NCI-H1105 treated with DMSO at 0.1 percent for 48 hours (cell line): ENCODE measurements at places on chromosomes 12 and 14.

- no peak for DNase-seq
Observed at GRCh38 chr14:99816642-99817041, 23.4 kb downstream of the EML1 start.

GRCh38 chr12:52602552-52602951 lies 1.3 kb upstream of the KRT72 start:
- DNase-seq: no peak

- DNase-seq: no peak
Observed at GRCh38 chr12:70966046-70966445, 45.5 kb upstream of the PTPRR start.

- DNase-seq: no peak
Observed at GRCh38 chr12:104423809-104424208, 32.9 kb upstream of the CHST11 start.

- DNase-seq: no peak
Observed at GRCh38 chr14:75363130-75363529, 64.7 kb upstream of the JDP2 start.

DNA sequence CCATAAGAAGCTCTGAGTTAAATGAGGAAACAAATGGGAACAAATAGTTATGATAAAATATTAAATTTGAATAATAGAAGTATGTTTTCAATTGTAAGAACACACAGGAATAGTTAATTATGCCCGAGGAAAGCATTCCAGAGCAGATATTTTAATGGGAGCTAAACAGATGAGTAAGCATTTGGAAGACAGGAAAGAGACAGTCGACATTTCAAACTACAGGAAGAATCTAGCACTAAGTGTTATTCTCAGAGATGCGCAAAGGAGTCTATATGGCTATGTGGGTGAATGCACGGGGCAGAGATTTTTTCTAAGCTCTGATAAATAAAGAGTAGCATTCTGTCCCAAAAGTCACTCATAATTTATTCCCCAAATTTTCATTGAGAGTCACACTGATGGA lies 64.5 kb upstream of the SSTR1 start:
- DNase-seq: no peak

DNA sequence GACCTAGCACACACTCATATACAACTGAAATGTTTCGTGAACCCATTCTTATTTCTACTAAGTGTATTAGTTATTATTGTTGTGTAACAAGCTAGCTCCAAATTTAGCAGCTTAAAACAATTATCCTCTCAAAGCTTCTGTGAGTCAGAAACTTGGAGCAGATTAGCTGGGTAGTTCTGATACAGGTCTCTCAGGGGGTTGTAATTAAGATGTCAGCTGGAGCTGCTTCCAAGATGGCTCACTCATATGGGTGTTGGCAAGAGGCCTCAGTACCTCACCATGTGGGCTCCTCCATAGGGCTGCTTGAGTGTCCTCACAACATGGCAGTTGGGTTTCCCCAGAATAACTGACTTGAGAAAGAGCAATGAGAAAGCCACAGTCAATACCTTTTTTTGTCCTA lies 9.8 kb downstream of the GPR135 start:
- DNase-seq: no peak

DNA sequence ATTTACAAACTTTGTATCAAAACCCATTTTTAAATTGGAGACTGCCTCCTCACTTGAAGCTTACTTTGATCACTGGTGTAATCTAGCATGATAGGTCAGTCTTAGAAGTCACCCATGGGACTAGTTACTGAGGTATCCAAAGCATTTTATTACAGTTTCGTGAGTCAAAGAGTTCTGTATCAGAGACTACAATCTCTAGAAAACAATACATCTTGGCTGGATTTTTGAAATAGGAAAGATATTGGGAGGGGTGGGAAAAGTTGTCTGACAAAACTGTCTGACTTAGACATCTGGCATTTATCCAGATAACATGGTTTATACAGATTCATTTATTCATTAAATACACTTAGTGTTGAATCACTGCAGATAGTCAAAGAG lies 173.5 kb upstream of the PDZRN4 start:
- no peak for DNase-seq

DNA sequence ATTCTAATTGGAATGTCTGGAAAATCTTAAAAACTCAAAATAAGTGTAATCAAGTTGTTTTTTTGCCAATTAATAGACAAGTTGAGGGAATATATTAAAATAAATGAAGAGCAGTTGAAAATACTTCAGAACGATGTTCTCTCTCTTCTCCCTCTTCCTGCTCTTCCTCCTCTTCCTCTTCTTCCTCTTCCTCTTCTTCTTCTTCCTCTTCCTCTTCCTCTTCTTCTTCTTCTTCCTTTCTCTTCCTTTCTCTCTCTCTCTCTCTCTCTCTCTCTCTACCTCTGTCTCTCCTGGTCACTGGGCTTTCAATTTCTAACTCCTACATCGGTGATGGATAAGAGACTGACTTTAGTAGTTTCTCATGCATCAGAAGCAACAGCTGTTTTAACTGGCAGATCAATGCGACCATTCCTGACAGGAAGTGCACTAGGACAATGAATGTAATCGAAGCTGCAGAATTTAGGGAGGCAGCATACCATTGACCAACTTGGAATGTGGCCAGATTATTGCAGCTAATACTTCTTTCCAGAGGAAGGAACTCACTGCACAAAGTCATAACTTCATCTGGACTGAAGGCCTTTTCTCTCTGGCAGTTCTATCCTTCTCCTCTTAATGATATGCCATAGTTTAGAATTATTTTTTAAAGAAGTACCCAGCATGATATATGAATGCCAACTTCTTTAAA lies 13.8 kb upstream of the TMTC2 start:
- DNase-seq: no peak

DNA sequence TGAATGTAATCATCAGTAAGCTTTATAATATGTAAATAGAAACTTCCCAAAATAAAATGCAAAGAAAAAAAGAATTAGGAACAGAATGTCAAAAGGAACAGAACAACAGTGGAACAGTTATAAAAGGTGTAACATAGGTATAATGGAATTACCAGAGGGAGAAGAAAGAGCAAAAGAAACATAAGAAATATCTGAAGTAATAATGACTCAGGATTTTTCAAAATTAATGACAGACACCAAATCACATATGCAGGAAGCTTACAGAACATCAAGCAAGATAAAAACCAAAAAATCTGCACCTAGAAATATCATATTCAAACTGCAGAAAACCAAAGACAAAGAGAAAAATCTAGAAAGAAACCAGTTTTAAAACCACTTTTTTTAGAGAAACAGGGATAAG lies 36.1 kb downstream of the TMEM116 start:
- no peak for DNase-seq

- DNase-seq: no peak
Observed at GRCh38 chr12:119829439-119829838, 47.7 kb downstream of the CIT start.

GRCh38 chr14:63543000-63543825 lies at the start of gene PPP2R5E:
Gene PPP2R5E, minus strand, starts transcription at chr14:63543377. Its CDS starts 3,692 bp downstream, at chr14:63539685.
- DNase-seq: peak; percentile 98

DNA sequence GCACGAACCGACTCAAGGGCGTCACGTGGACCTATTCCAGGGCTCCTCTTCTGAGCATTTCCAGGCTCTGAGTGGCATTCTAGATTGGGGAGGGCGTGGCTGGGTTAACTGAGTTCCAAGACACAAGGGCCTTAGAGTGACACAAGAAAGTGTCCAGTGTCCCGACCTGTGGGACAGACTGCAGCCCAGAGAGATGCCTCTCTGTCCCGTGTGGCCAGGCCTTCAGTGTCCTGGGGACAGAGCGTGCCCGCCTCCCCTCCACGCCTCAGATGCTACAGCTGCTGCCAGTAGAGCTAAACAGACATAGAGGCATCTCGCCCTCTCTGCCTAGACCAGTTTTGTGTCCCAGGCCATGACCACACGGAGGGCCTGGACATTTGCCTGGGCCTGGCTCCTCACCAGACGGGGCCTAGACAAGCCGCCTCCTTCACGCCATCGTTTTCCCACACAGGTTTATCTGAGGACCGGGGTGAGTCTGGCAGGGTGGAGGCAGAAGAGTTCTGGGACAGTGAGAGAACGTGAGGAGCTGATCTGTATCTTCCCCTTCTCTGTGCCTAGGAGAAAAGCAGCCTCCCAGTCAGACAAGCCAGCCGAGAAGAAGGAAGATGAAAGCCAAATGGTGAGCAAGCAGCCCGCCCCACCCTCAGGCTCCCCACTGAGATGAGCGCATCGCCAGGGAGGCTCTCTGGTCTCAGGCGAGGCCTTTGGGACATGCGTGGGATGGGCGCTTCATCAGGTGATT lies 27.1 kb downstream of the DEGS2 start:
- DNase-seq: no peak

- DNase-seq: no peak
Observed at GRCh38 chr12:80491166-80491565, 47.1 kb downstream of the PTPRQ start.

GRCh38 chr14:59769586-59769985 lies 101.0 kb downstream of the RTN1 start:
- no peak for DNase-seq

GRCh38 chr12:56722832-56723231 lies 2.3 kb downstream of the NACA start:
- DNase-seq: no peak

DNA sequence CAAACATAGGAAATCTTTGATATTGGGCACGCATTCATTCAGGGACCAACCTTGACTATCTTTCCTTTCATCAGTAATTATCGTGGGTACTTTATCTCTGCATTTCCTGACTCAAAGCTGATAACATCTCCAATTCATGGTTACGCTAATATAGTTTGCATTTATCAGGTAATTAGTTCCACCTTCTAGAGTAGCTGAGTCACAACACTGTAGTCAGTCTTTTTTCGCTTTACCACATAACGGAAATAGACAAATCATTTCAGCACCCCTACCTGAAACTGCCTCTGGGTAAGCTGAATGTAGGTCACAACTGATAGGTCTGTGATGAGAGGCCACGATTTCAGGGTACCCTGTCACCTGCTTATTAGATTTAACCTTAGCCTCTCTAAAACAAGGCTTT lies 36.7 kb upstream of the IL22 start:
- no peak for DNase-seq
